ENCODE measurements at places on chromosomes 16 and 17.

DNA sequence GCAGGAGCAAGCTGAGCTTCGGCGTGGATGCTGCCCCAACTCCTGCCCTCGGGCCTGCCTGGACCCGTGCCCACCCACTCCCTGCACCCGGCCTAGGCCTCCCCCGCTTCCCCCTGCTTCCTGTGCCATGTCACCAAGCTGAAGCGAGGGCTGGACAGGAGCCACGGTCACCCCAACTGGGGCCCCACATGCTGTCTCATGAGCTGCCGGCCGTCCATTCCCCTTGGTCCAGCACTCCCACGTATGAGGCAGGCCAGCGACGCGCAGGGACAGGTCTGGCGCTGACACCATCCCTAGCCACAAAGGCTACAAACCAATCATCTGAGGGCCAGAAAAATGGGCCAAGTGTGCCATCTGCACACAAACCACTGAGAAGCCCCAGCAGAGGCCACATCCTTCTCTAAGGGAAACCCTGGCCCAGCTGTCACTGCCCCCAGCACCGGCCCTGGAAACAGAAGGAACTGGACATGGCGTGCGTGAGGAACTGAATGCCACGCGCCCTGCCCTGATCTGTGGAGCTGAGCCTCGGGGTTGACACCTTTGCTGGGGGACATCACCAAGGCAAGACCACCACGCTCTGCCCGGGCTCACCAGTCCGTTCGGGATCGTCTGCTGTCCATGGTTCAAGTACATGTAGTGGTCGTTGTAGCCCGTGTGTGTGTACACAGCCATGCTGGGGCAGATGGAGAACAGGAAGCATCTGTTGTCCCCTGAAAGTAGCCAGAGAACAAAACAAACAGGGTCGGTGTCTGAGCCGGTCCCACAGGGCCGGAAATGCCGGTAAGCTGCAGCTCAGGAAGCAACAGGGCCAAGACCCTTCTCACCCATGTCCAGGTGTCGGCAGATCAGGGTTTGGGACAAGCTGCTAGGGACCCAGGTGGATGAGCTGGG lies 22.2 kb downstream of the MEAK7 start:
- DNase-seq, result no peak

DNA sequence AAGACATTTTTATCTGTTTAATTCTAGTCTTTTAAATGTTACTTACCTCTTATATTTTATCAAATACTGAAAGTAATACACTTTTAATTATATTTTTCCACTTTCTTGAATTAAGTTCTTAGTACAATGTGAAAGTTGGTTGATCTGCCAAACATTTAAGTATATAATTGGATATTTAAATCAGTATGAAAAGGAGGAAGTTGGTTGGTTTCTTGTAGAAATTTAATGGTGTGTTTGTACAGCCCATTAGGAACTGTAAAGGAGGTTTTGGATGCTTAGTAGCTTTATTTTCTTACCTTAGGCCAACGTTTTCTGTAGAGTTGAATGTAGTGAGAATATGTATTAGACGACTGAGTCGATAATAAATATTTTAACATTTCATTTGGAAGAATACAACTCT lies 5.4 kb downstream of the NFATC3 start:
- DNase-seq, result no peak

- DNase-seq, result no peak
These were observed 1.5 kb upstream of the TTYH2 start for GRCh38 chr17:74211912-74212208.

DNA sequence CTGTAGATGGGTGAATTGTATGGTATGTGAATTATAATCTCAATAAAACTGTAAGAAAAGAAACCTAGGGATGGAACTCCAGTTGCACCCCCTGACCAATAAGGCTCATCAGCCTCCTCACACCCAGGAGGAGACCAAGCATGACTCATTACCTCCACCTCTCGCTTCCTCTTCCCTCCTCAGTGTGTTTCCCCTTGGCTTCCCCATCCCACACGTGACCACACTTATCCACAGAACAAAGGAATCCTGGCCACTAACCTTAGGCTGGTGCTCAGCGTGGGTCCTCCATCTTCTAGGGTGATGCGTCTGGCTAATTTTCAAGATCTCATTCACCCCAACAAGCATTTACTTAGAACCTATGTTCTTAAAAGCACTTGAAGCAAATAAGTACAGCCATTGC lies 36.2 kb upstream of the MAP3K14 start:
- DNase-seq, result no peak

GRCh38 chr17:75352079-75352569 lies 53.4 kb downstream of the GRB2 start:
- no peak for DNase-seq

GRCh38 chr17:75194879-75195278 lies 10.6 kb upstream of the NUP85 start:
- DNase-seq, result no peak

DNA sequence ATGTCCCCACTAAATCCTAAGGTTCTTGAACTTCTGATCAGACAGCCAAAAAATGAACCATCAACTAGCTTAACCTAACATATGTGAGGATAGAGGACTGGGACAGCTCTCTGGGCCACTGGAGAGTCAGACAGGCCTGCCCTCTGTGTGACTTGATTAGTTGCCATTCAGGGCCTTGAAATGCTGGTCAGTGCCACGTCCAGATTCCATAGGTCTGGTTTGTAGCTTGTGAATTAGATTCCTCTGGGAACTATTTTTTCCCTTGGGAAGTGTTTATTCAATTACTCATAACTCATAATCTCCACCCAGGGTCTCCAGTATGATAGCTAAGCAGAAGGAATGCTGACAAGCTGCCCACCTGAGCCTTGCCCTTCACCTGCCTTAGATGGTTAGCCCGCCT lies 48.2 kb downstream of the IGF2BP1 start:
- DNase-seq, result no peak

DNA sequence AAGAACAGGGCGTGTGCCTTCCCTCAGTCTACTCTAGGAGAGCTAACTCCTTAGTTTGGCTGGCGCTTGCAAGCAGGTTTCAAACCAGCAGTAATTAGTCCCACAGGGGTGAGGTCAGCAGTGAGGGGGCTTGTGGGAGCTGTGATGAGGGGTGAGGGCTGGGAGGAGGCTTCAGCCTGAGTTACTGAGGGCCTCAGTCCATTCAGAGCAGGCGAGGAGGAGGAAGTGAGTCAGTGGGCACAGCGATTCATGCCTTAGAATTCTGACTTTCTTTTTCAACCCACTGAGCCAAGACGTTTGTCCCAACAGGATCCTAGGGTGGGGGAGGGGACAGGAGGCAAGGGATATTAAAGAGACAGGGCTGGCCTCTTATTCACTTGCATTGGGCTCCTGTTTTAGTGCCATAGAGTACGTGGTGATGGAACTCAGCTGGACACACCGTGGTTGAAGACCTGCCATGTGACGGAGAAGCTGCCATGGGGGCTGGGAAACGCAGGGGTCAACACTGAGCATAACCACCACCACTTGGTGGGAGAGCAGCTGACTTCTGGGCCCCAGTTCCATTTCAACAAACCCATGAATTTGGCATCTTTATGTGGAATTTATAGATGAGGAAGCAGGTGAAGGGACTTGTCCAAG lies 8.3 kb upstream of the ITGA3 start:
- DNase-seq, result no peak

GRCh38 chr16:75216127-75216526 lies 2.7 kb upstream of the CTRB1 start:
- no peak for DNase-seq

- no peak for DNase-seq
These were observed 18.1 kb downstream of the SPOP start for GRCh38 chr17:49659661-49660382.

DNA sequence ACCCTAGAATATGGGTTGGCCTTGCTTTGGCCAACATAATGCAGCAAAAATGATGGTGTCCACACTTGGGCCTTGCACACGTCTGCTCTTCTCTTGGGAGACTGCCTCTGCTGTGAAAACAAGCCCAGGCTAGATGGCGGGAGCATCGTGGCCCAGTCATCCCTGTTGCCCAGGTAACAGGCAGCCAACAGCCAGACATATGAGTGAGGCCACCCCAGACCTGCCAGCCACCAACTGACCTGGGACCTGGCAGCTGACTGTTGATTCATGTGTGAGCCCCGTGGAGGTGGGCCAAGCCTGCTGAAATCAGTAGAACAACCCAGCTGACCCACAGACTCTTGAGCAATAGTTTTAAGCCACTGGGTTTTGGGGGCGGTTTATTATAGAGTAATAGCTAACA lies 39.4 kb upstream of the CDH3 start:
- DNase-seq, result no peak

- no peak for DNase-seq
These were observed 25.3 kb downstream of the LITAF start for GRCh38 chr16:11561454-11561805.

GRCh38 chr16:67857547-67858233 lies 10.2 kb upstream of the CENPT start:
- peak; percentile 85 for DNase-seq

DNA sequence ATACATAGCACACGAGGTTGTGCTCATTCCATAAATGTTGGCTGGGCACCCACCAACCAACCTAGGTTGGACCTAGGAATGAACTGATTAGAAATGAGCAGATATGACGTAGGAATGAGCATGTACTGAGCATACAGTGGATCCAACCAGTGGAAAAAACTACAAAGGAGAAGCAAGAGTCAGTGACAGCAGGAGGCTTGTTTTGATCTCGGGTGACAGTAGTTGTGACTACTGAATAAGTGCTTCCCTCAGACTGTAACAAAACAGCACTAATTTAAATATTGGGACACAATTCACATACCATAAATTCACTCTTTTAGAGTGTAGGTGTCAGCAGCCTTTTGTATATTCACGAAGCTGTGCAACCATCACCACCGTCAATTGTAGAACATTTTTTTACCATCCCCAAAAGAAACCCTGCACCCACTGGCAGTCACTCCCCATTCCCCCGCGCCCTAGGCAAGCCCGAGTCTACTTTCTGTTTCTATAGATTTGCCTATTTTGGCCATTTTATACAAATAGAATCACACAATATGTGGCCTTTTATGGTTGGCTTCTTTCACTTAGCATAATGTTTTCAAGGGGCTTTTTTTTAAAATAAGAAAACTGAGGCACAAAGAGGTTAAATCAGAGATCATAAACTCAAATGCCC lies 7.0 kb downstream of the VAC14 start:
- no peak for DNase-seq

DNA sequence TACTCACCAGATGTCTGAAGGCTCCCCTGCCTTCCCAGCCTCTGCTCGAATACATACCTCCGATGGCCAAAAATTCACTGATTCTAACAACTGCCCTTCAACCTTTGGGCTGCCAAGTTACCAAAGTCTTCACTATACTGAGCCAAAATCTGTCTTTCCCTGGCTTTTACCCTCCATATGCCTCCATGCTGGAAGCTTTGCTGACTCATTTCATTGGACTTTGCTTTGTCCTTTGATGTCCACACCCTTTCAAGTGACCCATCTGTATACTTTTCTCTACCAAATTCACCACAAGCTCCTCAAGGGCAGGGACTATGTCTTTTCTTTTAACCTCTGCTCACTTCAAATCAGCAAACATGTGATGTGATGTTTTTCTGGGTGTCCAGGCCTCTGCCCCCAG lies 21.0 kb upstream of the MTMR4 start:
- no peak for DNase-seq

- no peak for DNase-seq
These were observed 222.3 kb upstream of the TNRC6C start for GRCh38 chr17:77736199-77736585.

All from AG09319 (cell line).